ENCODE measurements at places on chromosomes 2 and 18.

GRCh38 chr2:132589111-132589830 is 80.7 kb downstream of the LYPD1 start:
- no peak for DNase-seq

- no peak for DNase-seq
These were observed 10.7 kb upstream of the POLE4 start for GRCh38 chr2:74947703-74948102.

- DNase-seq = no peak
These were observed 261.1 kb upstream of the AGAP1 start for GRCh38 chr2:235232449-235233433.

- no peak for DNase-seq
These were observed 29.6 kb downstream of the PTCD3 start for GRCh38 chr2:86135653-86136052.

GRCh38 chr2:60317844-60318243 is 235.6 kb downstream of the BCL11A start:
- peak; percentile 34 for DNase-seq

GRCh38 chr18:8031496-8031895 is 464.4 kb downstream of the PTPRM start:
- DNase-seq = no peak

DNA sequence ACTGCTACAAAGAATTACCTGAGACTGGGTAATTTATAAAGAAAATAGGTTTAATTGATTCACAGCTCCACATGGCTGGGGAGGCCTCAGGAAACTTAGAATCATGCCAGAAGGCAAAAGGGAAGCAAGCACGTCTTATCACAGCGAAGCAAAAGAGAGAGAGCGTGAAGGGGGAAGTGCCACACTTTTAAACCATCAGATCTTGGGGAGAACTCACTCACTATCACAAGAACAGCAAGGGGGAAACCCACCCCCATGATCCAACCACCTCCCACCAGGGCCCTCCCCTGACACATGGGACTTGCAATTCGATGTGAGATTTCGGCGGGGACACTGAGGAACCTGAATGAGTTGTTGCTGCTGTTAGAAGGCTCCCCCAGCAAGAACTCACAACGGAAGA is 220.2 kb upstream of the PIEZO2 start:
- no peak for DNase-seq

- no peak for DNase-seq
These were observed 253.4 kb downstream of the PIEZO2 start for GRCh38 chr18:10895976-10896375.

GRCh38 chr2:136362676-136363390 is 244.9 kb upstream of the CXCR4 start:
- DNase-seq = no peak

GRCh38 chr2:120776649-120777048 is 41.0 kb downstream of the GLI2 start:
- no peak for DNase-seq

DNA sequence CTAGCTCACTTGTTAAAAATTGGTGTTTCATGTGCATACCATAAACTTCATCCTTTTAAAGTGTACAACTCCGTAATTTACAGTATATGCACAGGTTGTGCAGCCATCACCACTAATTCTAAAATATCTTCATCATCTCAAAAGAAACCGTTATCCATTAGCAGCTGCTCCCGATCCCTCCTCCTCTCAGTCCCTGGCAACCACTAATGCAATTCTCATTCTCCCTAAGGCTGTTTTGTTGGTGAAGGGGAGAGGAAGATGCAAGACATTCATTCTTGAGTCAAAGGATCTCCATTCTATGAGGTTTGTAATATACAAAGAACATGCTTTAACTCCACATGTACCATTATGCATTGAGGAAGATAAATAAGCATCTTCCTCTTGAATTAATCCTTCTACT is 48.6 kb downstream of the RNU4ATAC start:
- DNase-seq = no peak

DNA sequence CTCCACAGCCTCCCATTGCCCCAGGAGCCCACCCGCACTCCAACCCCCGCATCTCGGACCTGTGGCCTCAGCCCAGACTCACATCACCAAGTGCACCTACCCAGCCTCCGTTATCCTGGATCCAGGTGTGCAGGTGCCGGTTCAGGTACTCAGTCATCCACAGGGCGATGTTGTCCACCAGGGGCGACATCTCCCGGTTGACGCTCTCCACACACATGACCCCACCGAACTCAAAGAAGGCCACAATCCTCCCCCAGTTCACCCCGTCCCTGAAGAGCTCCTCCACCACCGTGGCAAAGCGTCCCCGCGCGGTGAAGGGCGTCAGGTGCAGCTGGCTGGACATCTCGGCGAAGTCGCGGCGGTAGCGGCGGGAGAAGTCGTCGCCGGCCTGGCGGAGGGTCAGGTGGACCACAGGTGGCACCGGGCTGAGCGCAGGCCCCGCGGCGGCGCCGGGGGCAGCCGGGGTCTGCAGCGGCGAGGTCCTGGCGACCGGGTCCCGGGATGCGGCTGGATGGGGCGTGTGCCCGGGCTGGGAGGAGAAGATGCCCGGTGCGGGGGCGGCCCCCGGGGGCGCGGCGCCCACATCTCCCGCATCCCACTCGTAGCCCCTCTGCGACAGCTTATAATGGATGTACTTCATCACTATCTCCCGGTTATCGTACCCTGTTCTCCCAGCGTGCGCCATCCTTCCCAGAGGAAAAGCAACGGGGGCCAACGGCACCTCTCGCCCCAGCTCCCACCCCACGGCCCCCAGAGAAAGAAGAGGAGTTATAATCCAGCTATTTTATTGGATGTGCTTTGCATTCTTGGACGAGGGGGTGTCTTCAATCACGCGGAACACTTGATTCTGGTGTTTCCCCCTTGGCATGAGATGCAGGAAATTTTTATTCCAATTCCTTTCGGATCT is 1.3 kb downstream of the BCL2 start:
- DNase-seq = peak; percentile 54

DNA sequence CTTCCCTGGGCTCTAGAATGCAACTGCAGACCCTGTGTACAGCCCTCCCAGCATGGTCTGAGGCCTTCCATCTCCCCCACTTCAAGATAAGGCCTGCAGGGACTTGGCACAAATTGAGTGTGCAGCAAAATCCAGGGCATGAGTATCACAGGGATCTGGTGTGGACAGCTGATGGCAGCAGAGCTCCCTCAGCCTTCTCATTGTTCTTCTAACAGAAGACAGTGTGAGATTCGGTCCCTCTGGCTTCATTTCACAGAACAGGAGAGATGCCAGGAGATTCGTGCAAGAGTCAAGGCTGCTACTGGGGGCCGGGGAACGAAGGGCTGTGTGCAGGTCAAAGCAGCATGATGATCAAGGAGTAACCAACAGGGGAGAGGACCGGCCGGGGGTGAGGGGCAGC is 85.8 kb downstream of the UXS1 start:
- DNase-seq = no peak

- no peak for DNase-seq
These were observed 322.9 kb upstream of the KCNJ3 start for GRCh38 chr2:154375579-154375931.

DNA sequence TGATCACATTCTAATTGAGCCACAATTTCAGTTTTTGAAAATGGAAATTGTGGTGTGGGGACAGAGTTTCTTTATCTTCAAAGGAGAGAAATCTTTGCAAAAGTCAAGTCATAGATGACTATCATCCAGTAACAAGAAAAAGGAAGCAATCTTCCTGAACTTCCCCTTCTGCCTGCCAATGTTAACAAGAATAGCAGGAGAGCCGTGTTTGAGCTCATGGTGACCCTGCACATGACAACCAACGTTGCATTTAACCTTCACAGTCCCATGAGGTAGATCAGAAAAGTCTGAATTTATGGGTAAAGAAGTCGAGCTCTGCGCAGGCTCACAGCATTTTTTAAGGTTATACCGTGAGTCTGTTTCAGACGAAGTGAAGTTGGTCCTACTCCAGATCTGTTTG is 454.9 kb downstream of the LPIN1 start:
- DNase-seq = peak; percentile 67

DNA sequence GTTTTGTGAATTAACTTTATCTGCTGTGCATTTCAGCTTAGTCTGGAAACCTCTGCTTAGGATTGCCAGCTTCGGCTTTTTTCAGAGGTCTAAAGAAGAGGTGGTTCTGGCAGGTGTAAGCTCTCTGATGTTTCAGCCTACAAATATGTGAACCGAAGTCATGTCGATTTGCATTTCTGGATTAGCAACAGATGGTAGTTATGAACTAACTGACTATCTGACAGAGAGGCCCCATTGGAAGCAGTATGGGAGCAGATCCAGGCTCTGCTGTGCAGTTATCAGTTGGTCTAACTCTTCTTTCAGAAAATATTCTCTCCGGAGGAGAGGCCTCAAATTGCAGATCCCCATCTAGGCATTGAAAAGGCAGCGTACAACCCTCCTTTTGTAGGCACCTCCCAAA is 32.7 kb upstream of the SPRED2 start:
- no peak for DNase-seq

GRCh38 chr18:9653390-9653789 is 39.0 kb upstream of the PPP4R1 start:
- no peak for DNase-seq

Measured in CD14-positive monocyte (primary cell).